Activated CD4-positive, alpha-beta T cell treated with anti-CD3 and anti-CD28 coated beads for 36 hours (primary cell): ENCODE measurements at places on chromosomes 5 and 9. TPM values are rescaled to one million over a fixed set of nuclear protein-coding genes. Genes with fewer than 3 reads are reported as not detected.

Gene CENPP
- 22.8 TPM for total RNA-seq

Gene C9orf50
- total RNA-seq, result not detected

Gene AMBP
- total RNA-seq, result not detected

Gene CCNJL
- total RNA-seq, result not detected

Gene GPRIN1
- total RNA-seq, result 4.1 TPM

Gene TMEM215
- total RNA-seq, result not detected

Gene TRAF2
- total RNA-seq, result 46.2 TPM

Gene NUP214
- 61.4 TPM for total RNA-seq

Gene GRIA1
- not detected for total RNA-seq

Gene TPPP
- total RNA-seq, result 0.21 TPM

Gene LRRC70
- total RNA-seq, result 0.64 TPM

Gene PCDHAC1
- not detected for total RNA-seq

Gene GTF2H2C
- 42.2 TPM for total RNA-seq

Gene FBP2
- not detected for total RNA-seq

Gene OR1J2
- total RNA-seq, result not detected

Gene SAXO1
- 0.11 TPM for total RNA-seq

Gene PPIC
- total RNA-seq, result not detected

Gene CNTNAP3B
- total RNA-seq, result not detected

Gene CCL28
- total RNA-seq, result 18.0 TPM

Gene ROPN1L
- 0.28 TPM for total RNA-seq

Gene MGAT1
- total RNA-seq, result 93.2 TPM

Gene SLIT3
- total RNA-seq, result 5.4 TPM

Gene NAIF1
- 13.7 TPM for total RNA-seq

Gene EIF4E1B
- total RNA-seq, result not detected

Gene SCAI
- total RNA-seq, result 13.0 TPM

Gene PCDHB15
- total RNA-seq, result not detected

Gene SCGB3A2
- total RNA-seq, result not detected

Gene GABRB2
- total RNA-seq, result not detected

Gene TXNDC8
- not detected for total RNA-seq

Gene LCP2
- total RNA-seq, result 232 TPM

Gene C9
- total RNA-seq, result not detected

Gene PLPP7
- 0.30 TPM for total RNA-seq

Gene OGN
- total RNA-seq, result not detected

Gene LMNB1
- total RNA-seq, result 209 TPM

Gene GCNT4
- 2.1 TPM for total RNA-seq

Gene MARCOL
- not detected for total RNA-seq
